ENCODE measurements at places on chromosomes 12 and 14.
A peak's percentile ranks its signal among the peaks of the same experiment; 100 is the strongest.

GRCh38 chr14:69047255-69047654 is 68.2 kb upstream of the ACTN1 start:
- DNase-seq: no peak

DNA sequence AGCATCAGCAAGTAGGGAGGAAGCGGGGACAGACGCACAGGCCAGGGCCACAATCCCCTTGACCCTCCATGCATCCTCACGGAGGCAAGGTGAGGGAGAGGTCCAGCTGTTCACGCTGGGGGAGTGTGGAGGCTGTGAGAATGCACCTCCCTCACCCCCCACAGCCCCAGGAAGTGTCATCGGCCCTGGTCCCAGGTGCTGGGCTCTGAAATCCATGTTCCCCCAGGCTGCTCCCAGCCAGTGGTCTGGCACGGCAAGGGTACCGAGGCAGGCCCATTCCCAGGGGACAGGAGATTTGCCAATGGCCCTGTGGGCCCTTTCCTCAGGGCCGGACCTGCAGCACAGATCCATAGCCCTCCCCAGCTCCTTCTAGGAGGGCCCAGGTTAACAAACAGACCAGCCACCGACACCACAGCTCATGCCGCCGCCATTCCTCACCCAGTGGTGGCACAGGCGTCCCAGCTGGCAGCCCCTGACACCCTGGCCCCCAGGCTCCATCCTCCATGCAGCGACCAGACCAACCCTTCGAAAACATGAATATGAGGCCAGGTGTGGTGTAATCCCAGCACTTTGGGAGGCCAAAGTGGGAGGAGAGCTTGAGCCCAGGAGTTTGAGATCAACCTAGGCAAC is 21.9 kb upstream of the EIF5 start:
- DNase-seq: no peak

DNA sequence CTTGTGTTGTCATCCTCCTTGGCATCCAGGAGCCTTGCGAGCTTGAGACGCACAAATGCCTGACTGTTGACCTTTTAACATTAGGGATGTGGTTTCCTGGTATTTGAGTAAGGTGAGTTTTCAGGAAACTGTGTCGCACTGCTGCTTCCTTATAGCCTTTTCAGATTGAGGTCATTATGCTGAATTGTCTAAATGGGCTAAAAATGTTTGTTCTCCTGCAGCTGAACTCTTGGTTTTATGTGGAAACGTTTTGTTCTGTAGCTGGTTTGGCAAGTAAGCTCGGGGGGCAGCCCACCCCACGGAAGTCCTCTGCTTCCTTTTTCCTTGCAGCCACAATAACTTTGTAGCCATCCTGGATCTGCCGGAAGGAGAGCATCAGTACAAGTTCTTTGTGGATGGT is 5.7 kb downstream of the PRKAB1 start:
- no peak for DNase-seq

DNA sequence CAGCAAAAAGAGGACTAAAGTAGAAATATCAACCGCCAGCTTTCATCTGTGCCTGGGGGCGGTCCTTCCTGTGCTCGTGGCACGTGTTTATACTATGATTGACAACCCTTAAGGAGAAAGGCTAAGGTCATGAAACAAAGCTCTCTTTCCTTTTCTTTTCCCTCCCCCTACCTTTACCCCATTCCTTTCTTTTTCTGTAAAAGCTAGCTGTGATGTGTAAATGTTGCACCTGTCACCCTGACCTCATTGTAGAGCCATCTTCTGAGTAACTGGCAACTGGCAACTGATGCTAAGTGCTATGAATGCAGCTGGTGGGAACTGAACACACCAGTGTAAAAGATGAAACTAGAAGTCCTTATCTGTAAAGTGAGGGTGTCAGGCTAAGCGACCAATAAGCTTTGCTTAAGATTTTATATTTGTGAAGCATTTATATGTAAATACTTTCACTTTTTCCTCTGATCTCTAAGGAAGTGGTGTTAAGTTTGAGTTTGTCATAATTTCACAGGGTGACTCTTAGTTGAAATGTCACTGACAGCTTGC is 102.8 kb upstream of the BCAT1 start:
- DNase-seq: no peak

DNA sequence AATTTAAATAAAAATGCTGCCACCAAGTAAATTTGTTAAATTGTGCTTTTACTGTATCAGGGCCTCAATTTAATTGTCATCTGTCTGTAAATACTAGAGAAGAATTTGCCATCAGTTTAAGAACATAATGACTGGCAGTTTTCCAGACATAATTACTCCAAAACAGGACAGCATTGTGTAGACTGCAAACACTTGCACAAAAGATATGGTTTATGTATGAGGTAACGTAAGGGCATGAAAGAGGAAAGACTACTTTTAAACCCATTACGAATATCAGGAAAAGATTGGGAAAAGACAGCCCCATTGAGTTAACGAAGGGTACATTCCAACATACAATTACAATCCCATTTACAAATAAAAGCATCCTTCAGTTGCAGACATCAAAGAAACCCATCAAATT is 59.8 kb upstream of the KRR1 start:
- DNase-seq: peak; percentile 90

DNA sequence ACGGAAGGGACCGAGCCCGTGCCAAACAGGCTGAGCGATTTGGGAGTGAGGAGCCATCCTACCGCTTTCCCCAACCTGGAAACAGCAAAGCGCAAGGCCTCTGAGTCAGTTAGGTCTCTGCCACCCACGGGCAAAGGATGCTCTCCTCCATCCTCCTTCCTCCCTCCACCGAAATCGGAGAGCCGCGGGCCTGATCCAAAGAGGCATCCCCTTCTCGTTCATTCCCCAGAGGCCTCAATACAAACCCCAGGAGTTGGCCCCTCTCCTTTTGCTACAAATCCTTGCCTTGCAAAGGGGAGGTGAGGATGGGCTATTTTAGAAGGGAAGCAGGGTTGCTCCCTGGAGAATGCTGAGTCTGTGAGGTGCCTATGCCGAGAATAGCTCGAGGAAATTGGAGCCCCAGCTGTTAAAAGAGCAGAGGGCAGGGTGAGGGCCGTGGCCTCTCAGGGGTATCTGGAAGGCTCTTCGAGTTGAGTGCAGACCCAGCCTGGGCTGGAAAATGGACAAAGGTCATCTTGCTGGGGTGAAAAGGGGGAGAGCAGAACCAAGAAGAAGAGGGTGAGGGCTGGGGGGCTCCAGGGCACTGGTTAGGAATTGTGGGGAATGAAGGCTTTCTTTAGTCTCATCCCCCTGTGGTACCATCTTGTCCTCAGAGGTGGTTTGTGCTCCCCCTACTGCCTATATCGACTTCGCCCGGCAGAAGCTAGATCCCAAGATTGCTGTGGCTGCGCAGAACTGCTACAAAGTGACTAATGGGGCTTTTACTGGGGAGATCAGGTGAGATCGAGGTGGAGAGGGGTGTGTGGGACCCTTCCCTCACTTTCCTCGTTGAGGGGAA is 1.1 kb downstream of the TPI1 start:
- no peak for DNase-seq

GRCh38 chr14:40417777-40418401 is 985.7 kb upstream of the FBXO33 start:
- peak; percentile 72 for DNase-seq

DNA sequence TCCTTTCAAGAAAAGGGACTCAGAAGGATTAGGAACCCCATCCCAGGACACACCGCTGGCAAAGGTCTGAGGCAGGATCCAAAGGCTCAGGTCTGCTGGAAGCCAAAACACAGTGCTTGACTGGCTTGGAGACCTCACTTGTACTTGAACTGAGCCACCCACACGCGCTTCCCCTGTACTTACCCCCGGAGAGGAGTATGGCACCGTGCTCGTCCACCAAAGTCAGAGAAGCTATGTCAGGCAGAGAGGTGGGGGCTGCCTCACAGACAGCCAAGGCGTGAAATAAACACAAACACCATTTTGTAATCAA is 11.1 kb upstream of the SELPLG start:
- no peak for DNase-seq

GRCh38 chr12:96438330-96438729 is 38.1 kb upstream of the CDK17 start:
- no peak for DNase-seq

- DNase-seq: no peak
Measured at GRCh38 chr12:93773122-93773871, 96.1 kb downstream of the CRADD start.
